Colonic mucosa (tissue), 4 donors: ENCODE measurements at places on chromosomes 16 and 17. TPM values are rescaled to one million over a fixed set of nuclear protein-coding genes. Genes with fewer than 3 reads are reported as not detected.

Gene VKORC1
- 39.5 TPM for total RNA-seq

Gene SLC13A2
- 24.7 TPM for total RNA-seq

Gene ESRP2
- total RNA-seq = 76.6 TPM

Gene TP53TG3F
- total RNA-seq = not detected

Gene PTX4
- total RNA-seq = not detected

Gene SAMD14
- total RNA-seq = 2.3 TPM

Gene ACSM3
- total RNA-seq = 42.8 TPM

Gene JUP
- 353 TPM for total RNA-seq

Gene UMOD
- not detected for total RNA-seq

Gene TBC1D3C
- not detected for total RNA-seq

DNA sequence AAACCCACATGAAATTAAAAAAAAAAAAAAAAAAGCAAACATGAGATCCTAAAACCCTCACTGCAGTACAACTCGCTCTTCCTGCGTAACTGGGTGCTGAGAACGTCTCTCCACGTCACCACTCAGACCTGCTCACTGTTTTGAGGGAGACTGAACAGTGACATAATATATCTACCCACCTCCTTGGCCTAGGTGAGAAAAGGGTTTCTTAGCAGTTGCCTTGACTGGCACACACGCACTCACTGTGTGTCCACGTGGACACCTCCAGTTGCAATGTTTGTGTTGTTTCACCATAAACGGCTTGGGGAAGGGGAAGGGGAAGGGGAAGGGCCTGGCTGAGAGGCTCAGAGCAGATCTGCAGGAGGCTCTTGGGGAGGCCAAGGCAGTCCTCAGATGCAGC is 32.0 kb downstream of the FANCA start:
- no peak for DNase-seq

DNA sequence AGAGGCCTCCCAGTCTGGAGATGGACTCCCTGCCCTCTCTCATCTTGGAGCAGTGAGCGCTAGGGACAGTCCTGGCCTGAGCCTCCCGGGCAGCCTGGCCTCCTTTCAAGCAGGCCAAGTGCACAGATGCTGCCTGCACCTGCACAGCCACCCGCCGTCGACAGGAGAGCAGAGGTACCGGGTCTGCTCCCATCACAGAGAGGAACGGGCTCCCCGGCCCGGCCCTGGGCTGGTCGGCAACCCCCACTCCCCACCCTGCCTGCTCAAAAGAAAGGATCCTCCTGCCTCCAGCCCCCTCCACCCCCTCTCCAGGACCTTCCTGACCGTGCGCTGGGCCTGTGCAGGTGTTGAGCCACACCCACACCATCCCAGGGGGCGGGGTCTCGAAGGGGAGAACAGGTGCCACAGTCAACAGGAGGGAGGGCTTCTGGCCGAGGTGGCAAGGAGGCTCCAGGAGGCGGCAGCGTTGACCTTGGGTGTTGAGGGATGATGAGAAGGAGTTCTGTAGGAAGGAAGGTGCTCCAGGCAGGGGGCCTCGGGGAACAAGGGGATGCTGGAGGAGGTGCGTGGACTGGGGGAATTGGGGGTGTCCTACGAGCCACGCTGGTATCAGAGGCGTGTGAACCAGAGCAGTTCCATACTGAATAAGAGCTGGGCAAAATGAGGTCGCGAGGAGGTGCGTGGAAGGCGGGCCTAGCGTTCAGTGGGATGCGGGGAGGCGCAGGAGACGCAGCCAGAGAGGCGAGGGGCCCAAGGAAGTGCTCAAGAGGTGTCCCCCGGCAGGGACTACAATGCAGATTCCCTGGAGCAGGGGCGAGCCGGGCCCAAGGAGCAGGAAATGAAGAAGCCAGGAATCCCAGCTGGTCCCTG is 967 bp upstream of the CDH15 start:
- DNase-seq = peak; percentile 88

DNA sequence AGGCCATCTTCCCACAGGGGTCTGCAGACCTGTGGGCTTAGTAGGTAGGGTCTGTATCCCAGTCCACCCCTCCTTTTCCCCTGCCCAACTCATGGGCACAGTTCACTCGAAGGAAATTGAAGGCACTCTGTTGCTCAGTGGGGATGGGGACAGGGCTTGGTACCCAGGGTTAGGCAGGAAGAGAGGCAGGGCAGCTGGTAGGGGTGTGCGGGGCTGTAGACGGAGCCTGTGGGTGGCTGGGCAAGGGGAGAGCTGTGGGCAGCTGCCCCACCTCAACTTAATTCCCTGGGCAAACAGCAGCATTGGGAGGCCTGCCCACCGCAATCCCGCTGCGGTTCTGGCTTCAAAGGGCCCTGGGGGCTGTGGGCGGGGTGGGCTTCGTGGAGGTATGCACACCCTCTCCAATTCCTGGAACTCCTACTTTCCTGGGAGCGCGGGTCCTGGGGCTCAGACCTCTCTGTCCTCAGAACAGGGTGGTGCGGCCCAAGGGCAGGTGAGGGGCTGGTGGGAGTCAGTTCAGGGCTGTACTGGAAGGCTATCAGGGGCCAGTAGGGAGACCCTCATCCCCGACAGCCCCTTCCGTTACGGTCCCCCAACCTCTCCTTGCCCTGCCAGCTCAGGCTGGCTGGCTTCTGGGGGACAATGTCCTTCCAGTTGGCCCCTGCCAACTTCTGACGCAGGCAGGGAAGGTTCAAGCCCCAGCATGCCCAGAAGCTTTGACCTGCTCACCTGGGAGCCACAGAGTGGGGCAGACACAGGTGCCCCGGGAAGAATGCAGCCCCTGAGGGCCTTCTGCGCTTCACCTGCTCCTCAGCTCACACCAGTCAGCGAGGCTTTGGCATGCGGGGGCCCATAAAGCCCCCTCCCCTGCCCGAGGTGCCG is 9.1 kb downstream of the FOXJ1 start:
- DNase-seq = no peak

DNA sequence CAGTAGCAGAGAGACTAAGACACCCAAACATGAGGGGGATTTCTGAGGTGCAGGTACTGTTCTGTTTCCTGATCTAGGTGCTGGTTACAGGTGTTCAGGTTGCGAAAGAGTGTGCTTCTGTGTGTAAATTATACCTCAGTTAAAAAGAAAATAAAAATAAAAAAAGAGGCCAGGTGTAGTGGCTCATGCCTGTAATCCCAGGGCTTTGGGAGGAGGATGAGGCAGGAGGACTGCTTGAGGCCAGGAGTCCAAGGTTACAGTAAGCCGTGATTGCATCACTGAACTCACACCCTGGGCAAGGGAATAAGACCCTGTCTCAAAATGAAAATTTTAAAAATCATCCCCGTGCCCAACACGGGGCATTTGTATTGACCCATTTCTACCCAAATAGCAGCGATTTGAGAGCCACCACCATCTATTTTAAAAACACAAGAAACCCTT is 3.2 kb upstream of the DCAF7 start:
- no peak for DNase-seq

- DNase-seq = no peak
Measured at GRCh38 chr17:20852990-20853370, 189.8 kb downstream of the USP22 start.

DNA sequence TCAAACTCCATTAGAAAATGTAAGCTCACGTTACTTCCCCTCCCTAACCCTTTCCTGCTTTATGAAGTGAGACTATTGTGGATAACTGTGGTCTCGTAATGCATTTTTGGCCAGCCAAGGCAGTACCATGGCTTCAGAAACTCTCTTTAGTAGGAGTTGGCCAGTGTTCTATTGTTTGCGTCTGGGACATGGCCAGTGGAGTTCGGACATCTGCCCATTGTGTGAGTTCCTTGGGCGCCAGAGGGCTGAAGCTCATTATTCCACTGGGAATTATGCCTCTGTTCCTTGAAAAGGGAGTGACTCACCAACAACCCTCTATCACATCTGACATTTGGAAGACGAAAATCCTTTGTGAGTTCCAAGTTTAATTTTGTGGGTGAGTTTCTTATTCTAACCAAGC is 319.5 kb upstream of the SOX9 start:
- no peak for DNase-seq

- DNase-seq = no peak
Measured at GRCh38 chr16:46736695-46737094, 11.4 kb downstream of the MYLK3 start.

- DNase-seq = no peak
Measured at GRCh38 chr17:9976283-9977179, 71.5 kb upstream of the RCVRN start.

DNA sequence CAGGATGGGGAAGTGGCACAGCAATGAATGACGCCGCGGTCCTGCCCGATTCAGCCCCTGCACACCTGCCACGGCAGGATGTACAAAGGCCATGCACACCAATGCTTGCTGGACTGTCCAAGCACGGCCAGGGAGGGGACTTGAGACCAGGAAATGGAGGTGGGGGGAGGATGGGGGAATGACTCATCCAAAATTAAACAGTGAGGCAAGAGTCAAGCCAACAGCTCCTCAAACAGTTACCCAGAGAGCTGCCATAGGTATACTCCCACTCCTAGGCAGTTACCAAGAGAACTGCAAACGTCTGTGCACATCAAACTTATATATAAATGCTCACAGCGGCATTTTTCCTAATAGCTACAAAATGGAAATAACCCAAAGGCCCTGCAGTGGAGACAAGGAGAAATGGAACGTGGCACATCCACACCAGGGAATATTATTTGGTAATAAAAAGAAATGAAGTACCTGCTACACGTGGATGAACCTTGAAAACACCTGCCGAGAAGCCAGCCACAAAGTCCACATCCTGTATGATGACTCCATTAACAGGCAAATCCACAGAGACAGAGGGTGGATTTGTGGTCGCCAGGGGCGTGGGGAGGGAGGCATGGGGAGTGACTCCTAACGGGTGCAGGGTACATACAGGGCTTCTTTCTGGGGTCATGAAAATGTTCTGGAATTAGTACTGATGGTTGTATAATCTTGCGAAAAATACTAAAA is 54.1 kb downstream of the VAC14 start:
- DNase-seq = peak; percentile 89

- peak; percentile 71 for DNase-seq
Measured at GRCh38 chr16:1899641-1900451, 18.4 kb downstream of the HS3ST6 start.

GRCh38 chr17:82195675-82196672 is 16.7 kb downstream of the CCDC57 start:
- no peak for DNase-seq

DNA sequence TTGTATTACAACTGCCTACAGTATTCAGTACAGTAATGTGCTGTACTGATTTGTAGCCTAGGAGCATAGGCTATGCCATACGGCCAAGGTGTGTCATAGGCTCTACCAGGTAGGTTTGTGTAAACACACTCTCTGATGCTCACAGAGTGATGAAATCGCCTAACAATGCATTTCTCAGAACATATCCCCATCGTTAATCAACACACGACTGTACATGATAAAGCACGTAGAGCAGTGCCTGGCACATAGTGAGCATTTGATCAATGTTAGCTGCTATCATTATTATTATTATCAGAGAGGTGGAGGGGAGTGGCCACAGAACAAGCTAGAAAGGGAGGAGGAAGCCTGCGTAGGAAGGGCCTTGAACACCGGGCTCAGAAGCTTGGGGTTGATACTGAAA is 81.1 kb upstream of the LHX1 start:
- DNase-seq = no peak

DNA sequence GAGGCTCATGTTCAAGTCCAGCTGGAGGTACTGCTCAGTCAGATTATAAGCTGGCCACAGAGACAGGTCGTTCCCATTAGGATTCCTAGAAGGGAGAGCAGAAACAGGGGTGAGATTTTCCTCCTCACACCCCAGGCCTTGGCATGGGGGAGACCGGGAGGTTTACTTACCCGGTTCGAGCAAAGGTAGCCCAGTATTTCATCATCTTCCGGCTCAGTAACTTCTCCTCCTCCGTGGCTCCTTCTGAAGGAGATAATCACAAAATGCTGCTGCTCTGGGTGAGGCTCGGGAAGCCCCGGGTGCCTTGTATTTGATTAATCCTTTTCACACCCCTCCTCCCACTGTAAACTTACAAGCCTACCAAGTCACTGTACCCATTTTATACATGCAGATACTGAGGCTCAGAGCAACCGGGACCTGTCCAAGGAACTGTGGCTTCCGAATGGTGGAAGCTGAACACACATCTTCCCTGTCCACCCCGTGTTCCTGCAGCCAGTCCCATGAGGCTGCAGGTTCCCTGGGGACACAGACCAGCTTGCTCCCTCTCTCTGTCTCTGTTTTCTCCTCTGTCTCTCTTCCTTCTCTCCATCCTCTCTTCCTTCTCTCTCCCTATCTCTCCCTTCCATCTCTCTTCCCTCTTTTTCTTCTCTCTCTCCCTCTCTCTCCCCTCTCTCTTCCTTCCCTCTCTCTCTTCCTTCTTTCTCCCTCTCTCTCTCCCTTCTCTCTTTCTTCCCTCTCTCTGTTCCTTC is 13.9 kb upstream of the CES1 start:
- DNase-seq = no peak
